Fibroblast of gingiva (primary cell): ENCODE measurements at places on chromosomes 7 and 10.
A peak's percentile ranks its signal among the peaks of the same experiment; 100 is the strongest.

GRCh38 chr7:108327353-108327752 lies 128.9 kb downstream of the NRCAM start:
- DNase-seq, result no peak

DNA sequence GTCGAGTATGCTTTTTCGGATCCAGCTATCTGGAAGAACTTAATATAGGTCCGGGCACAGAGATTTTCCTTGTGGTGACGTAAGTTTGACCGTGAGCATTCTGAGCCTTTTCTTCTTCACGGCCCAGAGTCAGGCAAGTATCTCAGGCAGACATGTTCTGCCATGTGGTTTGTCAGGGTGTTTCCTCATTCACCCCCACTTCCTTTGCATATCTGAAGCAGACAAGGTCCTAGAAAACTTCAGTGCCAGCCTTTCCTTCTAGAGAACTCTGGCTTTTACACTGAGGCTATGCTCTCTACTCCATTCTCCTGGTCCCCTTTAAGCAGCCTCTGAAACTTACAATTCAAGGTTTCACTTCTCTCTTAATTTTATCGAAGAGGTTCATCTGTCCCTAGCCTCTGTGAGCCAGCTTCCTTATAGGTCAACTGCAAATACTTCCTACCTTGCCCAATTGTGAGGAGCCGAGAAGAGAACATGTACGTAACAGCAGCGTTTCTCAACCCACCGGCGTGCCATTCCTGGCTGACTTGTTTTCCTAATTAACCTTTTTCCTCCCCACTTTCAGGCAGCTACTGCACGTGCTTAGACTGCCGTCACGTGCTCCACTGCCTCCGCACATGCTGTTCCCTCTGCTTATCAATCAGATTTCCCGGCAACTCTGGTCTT lies 47.3 kb downstream of the CDCA7L start:
- DNase-seq, result no peak

- no peak for DNase-seq
Observed at GRCh38 chr7:55177068-55177530, 158.3 kb downstream of the EGFR start.

- DNase-seq, result peak; percentile 75
Observed at GRCh38 chr7:32588657-32589056, 93.4 kb downstream of the AVL9 start.

- DNase-seq, result no peak
Observed at GRCh38 chr10:29378106-29378505, 89.2 kb downstream of the LYZL1 start.

DNA sequence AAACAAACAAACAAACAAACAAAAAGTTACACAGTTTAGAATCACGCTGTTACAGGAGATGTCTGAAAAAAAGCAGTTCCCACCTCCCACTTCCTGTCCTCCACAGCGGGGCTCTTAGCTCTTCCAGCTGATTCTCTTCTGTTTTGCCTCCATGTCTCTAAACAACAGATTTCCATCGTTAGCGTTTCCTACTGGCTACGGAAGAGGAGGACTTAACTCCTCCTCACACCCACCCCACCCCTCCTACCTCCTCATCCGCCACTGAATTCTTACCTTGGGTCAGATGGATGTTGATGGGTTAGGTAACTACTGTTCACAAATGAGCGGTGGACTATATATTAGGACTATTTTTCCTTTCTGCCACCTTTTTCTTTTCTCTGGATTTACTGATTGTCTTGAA lies 36.8 kb upstream of the NUB1 start:
- no peak for DNase-seq

- no peak for DNase-seq
Observed at GRCh38 chr10:16597656-16598055, 76.0 kb upstream of the C1QL3 start.

DNA sequence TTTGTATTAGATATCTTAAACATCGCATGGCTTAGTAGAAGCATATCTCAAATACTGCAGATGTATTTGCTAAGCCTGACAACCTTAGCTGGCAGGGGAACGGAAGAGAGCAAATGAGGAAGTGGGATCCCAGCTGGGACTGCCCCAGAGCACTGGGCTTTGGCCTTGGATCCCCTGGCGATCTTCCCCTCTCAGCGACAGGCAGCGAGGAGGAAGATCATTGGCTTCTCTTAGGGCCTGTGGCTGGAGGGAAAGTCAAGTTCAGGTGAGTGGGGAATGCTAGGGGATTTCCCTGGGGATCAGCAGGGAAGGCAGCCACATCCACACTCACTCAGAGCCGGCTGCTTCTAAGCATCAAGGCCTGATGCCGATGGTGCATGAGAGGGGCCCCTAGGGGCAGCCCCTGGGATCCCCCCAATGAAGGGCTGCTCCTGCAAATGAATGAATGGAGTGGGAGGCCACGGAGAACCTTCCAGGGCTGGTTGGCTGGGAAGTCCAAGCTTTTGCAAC lies 42.0 kb downstream of the LYZL2 start:
- no peak for DNase-seq

DNA sequence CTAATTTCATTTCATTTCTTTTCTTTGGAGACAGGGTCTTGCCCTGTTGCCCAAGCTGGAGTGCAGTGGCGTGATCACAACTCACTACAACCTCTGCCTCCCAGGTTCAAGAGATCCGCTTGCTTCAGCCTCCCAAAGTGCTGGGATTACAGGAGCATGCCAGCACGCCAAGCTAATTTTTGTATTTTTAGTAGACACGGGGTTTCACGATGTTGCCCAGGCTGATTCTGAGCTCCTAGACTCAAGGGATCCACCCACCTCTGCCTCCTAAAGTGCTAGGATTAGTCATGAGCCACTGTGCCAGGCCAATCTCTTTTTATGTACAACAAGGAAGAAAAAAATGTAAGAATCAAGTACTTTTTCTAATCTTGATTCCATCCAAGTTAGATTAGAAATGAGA lies 10.7 kb upstream of the KMT2E start:
- DNase-seq, result peak; percentile 78

DNA sequence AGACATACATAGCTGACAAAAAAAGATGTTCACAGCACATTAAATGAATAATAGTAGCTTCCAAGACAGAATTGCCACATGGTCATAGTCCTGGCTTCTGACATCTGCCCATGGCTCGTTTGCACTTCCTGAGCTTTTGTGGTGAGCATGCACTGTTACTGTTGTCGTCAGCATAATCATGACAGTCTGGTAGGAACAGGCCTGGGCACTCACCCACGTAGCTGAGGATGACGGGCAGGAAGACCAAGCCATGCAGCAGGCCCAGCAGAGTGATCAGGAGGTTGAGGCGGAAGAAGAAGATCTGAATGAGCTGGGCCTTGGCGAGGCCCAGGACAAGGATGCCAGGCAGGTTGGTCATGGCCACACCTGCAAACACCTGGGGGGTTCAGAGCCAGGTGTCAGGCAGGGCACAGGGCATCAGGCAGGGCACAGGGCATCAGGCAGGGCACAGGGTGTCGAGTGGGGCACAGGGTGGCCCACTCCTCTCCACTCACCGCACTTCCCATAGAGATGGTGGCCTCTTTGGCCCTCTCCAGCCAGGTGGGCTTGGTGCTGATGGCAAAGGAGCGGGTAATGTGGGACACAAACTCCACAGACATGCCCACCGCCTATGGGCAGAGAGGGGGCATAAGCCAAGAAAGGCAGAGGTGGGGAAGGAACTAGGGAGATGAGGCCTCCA lies 25.3 kb upstream of the NUDCD3 start:
- DNase-seq, result no peak
